ENCODE measurements at places on chromosomes 12 and 14.

GRCh38 chr14:61154641-61155040, 126.5 kb downstream of the TMEM30B start:
- no peak for DNase-seq

DNA sequence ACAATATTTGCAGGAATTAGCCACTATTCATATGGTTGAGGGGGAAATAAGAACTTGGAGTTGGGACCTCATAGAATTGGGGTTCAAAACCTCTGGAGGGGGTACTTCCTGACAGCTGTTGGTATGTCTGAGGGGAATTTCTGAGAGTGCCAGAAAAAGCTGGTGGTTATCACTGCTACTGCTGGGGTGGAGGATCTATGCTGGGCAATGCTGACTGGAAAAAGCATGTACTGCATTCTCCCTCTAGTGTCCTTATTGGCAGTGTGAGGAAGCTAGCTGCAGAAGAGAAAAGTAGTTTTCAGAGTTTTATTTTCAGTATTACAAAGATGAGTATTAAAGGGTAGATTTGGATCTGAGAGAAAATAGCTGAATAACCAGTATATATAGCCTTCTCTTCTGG, 88.8 kb downstream of the FUT8 start:
- DNase-seq: no peak

GRCh38 chr12:78916845-78917480, 52.4 kb downstream of the SYT1 start:
- DNase-seq: no peak

GRCh38 chr14:70096866-70097265, 91.9 kb downstream of the SLC8A3 start:
- DNase-seq: no peak

- DNase-seq: no peak
These were observed 2.2 kb downstream of the TMEM106C start for GRCh38 chr12:47965581-47965980.

DNA sequence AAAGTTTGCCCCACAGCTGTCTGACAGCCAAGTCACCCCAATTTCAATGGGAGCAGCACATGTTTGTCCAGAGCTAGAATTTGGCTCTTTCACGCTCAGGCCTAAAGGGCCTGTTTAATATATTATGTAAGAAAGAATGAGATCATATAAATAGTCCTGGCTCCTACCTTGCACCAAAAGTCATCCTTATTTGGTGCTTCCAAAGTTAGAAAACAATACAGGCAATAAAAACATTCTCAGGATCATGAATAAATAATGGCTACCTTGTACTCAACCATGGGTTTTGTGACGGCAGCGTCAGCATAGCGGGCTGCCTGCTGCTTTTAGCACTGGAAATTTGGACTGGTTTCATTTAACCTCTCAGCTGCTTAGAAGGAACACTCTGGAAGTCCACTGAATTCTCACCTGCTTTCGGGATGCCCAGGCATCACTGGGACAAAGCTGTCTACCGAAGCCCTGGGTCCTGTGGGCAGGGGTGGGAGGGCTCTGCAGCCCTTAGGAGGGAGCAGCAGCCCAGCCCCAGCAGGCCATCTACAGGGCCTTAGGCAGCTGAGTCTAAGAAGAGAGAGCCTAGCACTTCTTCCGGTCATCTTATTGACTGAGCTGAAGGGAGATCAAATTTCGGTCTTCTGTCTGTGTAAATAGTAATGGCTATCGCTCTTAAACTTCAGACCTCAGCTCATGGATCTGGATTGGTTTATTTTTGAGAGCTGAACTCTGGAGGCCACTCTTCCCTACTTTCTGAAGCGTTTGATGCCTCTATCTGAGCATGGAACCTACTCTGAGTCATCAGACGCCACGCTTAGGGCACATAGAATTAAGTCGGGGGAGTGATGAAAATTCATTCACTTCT, 106.5 kb downstream of the SAMD4A start:
- no peak for DNase-seq

GRCh38 chr12:86719381-86719780, 463.2 kb upstream of the MGAT4C start:
- DNase-seq: no peak

DNA sequence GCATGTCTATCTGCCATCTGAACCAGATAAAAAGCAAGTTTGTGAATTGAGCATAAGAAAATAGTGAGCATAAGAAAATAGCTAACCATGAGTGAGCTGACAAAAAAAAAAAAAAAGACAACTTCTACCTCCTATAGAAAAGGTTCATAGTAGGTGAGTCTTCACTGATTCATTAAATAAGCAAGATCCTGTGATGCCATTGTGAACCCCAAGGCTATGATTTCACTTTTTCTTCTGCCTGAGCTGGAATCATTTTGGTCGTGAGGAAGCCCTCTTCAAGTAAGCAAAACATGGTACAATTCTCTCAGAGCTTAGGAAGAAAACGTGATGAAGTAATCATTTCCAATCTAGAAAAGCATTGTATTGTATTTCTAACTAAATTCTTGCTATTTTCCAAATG, 1.2 kb downstream of the PIK3C2G start:
- no peak for DNase-seq

- no peak for DNase-seq
These were observed 35.8 kb downstream of the GRIN2B start for GRCh38 chr12:13945641-13946040.

DNA sequence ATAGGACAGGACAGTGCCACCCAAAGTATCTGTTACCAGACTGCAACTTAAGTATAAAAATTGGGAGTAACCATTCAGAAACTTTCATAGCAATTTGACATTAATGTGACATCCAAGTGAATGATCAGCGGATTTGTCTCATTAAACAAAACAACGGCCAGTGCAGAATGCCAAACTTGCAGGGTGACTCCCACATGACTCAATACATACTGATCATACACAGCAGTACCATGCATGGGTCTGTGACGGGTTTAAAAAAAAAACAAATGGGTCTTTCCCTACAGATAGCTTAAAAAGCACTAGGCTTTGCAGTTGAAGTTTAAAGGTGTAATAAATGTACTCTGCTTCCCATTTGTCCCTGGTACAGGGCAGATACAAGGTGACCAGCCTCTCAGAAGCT, 116.6 kb downstream of the SLC35F4 start:
- no peak for DNase-seq

GRCh38 chr14:74548881-74549280, 55.3 kb downstream of the ISCA2 start:
- DNase-seq: no peak

- no peak for DNase-seq
These were observed 39.6 kb downstream of the PPP4R4 start for GRCh38 chr14:94213741-94214140.

DNA sequence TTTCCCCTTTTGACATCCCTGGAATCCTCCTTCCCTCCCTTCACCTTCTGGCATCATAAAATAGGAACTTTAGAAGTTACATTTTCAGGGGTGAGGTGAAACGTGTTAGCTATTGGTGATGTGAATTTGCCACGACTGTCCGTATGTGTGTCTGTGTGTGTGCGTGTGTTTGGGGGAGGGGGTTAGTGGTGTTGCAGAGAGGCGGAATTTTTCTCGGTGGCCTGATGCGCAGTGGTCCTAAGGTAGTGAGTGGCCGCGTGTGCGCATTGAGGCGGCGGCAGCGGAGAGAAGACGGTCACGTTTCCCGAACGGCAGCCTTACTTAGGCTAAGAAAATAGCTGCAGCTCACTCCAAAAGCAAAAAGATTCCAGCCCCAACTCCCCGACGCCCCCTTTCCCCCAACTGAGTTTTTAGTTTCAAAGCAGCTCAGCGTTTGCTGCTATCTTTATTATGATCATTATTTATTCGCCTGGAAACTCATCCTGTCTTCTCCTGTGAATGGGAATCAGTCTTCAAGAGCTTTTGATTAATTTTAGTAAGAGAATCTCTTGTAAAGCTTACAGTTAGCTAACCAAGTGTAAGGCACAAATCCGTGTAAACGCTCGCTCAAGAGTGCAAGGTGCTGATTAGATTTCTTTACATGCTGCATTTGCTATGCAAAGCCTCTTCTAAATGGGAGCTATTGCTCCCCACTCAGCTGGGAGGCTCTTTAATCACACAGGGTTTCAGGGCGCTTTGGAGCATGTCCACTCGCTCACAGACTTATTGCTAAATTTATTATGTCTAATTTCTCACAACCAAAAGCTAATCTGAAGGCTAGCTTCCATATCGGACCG, 4.7 kb downstream of the FLRT2 start:
- no peak for DNase-seq

- no peak for DNase-seq
These were observed 12.0 kb downstream of the DLK1 start for GRCh38 chr14:100738704-100739131.

GRCh38 chr12:124110372-124110883, 137.4 kb downstream of the ZNF664 start:
- no peak for DNase-seq
